CD8-positive, alpha-beta memory T cell (primary cell): ENCODE measurements at places on chromosomes 3 and 15. TPM values are rescaled to one million over a fixed set of nuclear protein-coding genes. Genes with fewer than 3 reads are reported as not detected.

DNA sequence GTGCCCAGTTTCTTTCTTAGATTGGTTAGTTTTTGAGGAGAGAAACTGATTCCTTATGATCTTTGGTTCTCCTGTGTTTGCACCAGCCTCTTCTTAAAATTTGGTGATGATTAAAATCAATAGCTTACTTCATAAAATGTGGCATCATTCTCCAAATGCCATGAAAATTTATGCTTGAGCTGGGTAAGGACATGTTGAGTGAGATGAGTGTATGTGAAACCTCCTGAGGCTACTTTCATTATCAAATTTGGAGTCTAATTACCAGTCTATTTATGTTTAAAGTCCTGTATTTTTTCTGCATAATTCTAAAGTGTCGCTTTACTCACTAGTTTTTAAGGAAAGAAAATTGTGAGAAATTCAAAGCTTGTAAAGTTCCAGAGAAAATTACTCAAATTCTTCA is 102.1 kb downstream of the DIPK2A start:
- H3K4me3 ChIP-seq: no peak overlapping the region
- no peaks in the 10 kb centered on the region for H3K27me3 ChIP-seq
- no peak overlapping the region for H3K27ac ChIP-seq
- no peaks in the 10 kb centered on the region for H3K4me1 ChIP-seq
- no peaks in the 10 kb centered on the region for H3K36me3 ChIP-seq
- no peak for DNase-seq

The FILIP1L gene
- 0.20 TPM for total RNA-seq

GRCh38 chr3:59996056-59996455 is 946.2 kb upstream of the CFAP20DC start:
- no peak for DNase-seq
- peaks cover 75% of the 10 kb centered on the region for H3K4me1 ChIP-seq
- H3K27ac ChIP-seq: no peak overlapping the region

DNA sequence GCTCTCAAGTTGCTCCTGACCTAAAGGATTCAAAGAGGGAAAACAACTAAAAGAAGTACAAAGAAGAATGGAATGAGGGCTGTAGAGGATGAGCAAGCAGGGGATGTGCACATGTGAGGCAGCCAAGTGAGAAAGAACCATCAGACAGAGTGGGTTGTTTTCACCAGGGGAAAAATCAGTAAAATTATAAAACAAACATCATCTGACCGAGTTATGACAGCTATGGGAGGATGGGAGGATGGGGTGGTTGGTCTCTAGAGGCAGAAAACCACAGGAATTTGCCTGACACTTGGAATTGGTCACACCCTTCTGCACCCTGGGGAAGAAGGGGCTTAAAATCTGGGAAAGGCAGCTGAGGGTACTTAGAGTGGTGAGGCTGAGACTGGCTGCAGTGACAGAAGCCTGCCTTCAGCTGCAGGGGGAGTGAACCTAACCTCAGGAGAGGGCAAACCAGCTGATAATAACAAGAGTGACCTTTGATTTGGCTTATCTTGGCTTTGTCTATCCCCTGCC is 10.1 kb downstream of the ARHGAP31 start:
- H3K4me3 ChIP-seq: no peak overlapping the region
- no peaks in the 10 kb centered on the region for H3K27me3 ChIP-seq
- no peaks in the 10 kb centered on the region for H3K36me3 ChIP-seq
- H3K27ac ChIP-seq: no peak overlapping the region
- H3K4me1 ChIP-seq: no peaks in the 10 kb centered on the region

The CACNA1D gene
- 0.26 TPM for total RNA-seq

The USP13 gene
- 13.8 TPM for total RNA-seq

GRCh38 chr15:56040081-56041035 is 46.9 kb upstream of the NEDD4 start:
- no peak overlapping the region for H3K27ac ChIP-seq
- DNase-seq: no peak
- no peak overlapping the region for H3K4me3 ChIP-seq
- no peaks in the 10 kb centered on the region for H3K27me3 ChIP-seq

The UNC13C gene
- not detected for total RNA-seq
